ENCODE measurements at places on chromosomes 11 and 22. TPM values are rescaled to one million over a fixed set of nuclear protein-coding genes. Genes with fewer than 3 reads are reported as not detected.

DNA sequence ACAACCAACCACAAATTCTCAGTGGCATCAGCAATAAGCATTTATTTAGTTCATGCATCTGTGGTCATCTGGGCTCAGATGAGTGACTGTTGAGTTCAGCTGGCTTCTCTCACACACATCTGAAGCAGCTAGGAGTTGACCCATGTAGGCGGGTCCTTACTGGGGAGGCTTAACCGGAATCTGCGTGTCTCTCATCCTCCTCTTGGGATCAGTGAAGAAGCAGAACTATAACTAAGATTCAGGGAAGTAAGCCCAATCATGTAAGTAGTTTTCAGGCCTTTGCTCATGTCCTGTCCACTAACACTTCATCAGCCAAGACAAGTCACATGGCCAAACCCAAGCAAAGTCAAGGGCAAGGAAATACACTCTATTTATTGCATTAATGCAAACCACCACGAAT is 236.2 kb downstream of the C11orf87 start:
- H3K36me3 ChIP-seq, result no peaks in the 10 kb centered on the region
- H3K4me1 ChIP-seq, result no peaks in the 10 kb centered on the region
- H3K4me3 ChIP-seq, result no peak overlapping the region
- no peaks in the 10 kb centered on the region for H3K27me3 ChIP-seq

Gene GSTT2B
- total RNA-seq, result 0.66 TPM

DNA sequence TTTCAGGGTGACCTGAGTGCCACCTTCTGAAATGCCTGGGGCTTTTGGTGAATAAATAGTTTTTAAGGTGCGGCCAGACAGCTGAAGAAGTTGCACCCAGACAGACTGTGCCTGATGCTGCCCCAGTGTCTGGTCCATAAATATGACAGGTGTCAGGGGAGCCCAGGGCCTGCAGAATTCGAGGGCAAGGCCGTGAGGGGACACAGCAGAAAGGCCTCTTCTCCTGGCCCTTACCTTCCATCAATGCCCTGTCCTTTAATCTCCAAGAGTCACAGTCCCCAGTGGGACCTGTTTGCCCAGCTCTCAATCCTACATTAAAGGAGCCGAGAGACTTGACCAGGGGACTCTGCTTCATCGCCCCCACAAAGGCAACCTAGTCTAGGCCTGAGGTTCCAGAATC is 45.7 kb downstream of the NAT10 start:
- H3K4me1 ChIP-seq, result no peaks in the 10 kb centered on the region
- no peak overlapping the region for H3K27ac ChIP-seq
- DNase-seq, result no peak
- peaks cover 67% of the 10 kb centered on the region for H3K36me3 ChIP-seq

DNA sequence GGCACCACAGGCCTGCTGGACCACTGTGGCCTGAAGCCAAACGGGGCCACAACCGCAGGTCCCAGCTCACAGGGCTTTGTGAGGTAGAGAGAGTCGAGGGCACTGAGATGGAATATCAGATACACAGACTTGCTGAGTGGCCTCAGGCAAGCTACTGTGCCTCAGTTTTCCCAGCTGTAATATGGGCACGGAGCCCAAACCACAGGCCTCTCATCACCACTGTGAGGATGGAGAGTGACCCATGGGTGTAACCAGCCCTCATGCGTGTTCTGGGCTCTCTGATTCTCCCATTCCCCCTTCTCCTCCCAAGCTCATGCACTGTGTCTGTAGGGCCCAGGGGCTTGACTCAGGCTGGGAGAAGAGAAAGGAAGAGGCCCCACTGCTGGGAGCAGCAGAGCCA is 4.2 kb downstream of the UNC93B1 start:
- H3K27me3 ChIP-seq, result no peaks in the 10 kb centered on the region
- no peak overlapping the region for H3K27ac ChIP-seq
- no peak overlapping the region for H3K4me3 ChIP-seq
- peaks cover 16% of the 10 kb centered on the region for H3K4me1 ChIP-seq
- peaks cover 4% of the 10 kb centered on the region for H3K36me3 ChIP-seq
- no peak for DNase-seq

- no peak for DNase-seq
- no peaks in the 10 kb centered on the region for H3K36me3 ChIP-seq
- peaks cover 17% of the 10 kb centered on the region for H3K27me3 ChIP-seq
- H3K4me3 ChIP-seq, result no peak overlapping the region
- H3K27ac ChIP-seq, result no peak overlapping the region
- peaks cover 12% of the 10 kb centered on the region for H3K4me1 ChIP-seq
Measured at GRCh38 chr11:67562963-67563704, 20.5 kb upstream of the GSTP1 start.
